ENCODE measurements at places on chromosomes 2 and 18.

DNA sequence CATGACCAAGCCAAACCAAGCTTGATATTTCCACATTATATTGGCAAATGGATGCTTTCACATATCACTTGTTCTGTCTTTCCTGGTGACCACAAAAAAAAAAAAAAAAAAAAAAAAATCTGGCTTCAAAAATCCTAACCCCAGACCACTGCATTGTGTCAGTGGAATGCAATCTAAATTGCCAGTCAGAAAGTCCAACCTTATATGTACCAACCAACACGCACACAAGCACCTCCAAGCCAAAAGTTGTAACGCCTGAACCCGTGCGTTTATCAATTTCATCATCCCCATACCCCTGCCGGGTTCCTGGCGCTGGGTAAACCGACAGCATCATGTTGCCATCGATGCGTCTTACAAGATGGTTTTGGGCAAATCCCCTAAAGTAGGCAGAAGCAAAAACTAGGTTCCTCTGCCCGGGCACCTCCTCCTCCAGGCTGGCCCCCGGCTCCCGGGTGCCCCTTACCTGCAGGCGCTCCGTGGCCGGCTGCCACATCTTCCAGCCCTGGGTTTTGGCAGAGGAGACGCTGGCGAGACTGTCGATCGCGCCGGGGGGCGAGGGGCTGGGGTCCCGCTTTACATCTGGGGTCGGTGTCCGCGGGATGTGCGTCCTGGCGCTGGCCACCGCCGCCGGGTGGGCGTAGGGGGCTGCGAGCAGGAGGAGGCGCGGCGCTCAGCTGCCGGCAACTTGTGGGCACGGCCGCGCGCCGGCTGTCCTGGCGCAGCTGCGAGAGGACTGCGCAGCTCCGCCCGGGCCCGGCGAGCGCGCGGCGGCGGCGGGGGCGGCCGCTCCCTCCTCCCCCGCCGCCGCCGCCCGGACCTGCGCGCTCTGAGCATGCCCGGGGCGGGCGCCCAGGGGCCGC, at the start of gene PID1:
Gene PID1 (minus strand): TSS at position 737 of the 860 bp plus-strand sequence. CDS start 244 bp downstream, at position 493.
- peak; percentile 53 for DNase-seq

- peak; percentile 32 for DNase-seq
Observed at GRCh38 chr2:24245986-24246776, 71.3 kb downstream of the FAM228A start.

- no peak for DNase-seq
Observed at GRCh38 chr2:149715005-149715592, 127.5 kb upstream of the MMADHC start.

DNA sequence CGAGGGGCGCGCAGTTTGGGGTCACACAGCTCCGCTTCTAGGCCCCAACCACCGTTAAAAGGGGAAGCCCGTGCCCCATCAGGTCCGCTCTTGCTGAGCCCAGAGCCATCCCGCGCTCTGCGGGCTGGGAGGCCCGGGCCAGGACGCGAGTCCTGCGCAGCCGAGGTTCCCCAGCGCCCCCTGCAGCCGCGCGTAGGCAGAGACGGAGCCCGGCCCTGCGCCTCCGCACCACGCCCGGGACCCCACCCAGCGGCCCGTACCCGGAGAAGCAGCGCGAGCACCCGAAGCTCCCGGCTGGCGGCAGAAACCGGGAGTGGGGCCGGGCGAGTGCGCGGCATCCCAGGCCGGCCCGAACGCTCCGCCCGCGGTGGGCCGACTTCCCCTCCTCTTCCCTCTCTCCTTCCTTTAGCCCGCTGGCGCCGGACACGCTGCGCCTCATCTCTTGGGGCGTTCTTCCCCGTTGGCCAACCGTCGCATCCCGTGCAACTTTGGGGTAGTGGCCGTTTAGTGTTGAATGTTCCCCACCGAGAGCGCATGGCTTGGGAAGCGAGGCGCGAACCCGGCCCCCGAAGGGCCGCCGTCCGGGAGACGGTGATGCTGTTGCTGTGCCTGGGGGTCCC, at the start of gene ITGA4:
Gene ITGA4 (plus strand): TSS at position 266 of the 620 bp plus-strand sequence. CDS start 269 bp downstream, at position 535.
- peak; percentile 74 for DNase-seq

- no peak for DNase-seq
Observed at GRCh38 chr2:88351249-88351601, 101.3 kb downstream of the FOXI3 start.

- peak; percentile 48 for DNase-seq
Observed at GRCh38 chr2:144137705-144138428, 382.1 kb downstream of the ZEB2 start.

DNA sequence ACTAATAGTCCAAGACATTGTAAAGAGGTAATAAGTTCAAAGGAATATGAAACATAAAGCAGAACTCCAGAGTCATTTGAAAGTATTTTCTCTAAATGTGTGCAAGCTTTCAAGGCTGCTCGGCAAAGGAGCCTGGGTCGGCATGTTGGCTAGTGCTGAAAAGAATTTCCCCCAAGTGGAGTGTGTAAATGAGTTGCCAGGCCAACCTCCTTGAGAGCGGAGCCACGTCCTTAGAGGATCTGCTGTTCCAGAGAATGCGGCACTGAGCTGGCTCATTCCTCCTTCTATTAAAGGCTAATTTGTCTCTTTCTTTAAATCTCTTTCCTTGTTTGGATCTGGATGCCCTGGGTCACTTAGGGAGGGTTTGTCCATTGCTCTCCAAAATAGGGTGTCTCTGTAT, 127.5 kb downstream of the RDH14 start:
- DNase-seq, result no peak

DNA sequence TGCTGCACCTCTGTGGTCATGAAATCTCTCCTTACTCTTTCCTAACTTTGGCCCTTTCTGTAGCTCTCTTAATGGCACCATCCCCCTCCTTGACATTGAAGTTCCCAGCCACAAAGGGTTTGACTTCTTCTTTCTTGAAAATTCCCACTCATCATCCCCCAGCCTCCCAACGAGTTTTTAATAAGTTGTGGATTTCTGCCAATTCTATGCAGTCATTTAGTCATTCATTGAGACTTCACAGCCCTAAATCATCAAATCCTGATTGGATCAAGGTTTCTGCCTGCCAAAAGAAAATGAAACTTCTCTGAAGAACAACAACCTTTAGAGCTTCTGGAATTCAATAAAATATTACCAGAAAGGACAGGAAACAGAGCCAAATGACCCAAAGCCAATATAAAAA, 354.3 kb downstream of the CLIP4 start:
- DNase-seq, result no peak

Data from inflammatory macrophage treated with lipopolysaccharide for 4 hours (primary cell).